ENCODE measurements at places on chromosomes 6 and 20. TPM values are rescaled to one million over a fixed set of nuclear protein-coding genes. Genes with fewer than 3 reads are reported as not detected.

The ULBP2 gene
- total RNA-seq, result 19.0 TPM

The PI16 gene
- total RNA-seq, result 0.23 TPM

The LY6G6F gene
- total RNA-seq, result not detected

The TTLL9 gene
- 0.29 TPM for total RNA-seq

The CST2 gene
- total RNA-seq, result not detected

Measured in glomerular endothelial cell (primary cell).